ENCODE measurements at places on chromosomes 5 and 9. TPM values are rescaled to one million over a fixed set of nuclear protein-coding genes. Genes with fewer than 3 reads are reported as not detected.

DNA sequence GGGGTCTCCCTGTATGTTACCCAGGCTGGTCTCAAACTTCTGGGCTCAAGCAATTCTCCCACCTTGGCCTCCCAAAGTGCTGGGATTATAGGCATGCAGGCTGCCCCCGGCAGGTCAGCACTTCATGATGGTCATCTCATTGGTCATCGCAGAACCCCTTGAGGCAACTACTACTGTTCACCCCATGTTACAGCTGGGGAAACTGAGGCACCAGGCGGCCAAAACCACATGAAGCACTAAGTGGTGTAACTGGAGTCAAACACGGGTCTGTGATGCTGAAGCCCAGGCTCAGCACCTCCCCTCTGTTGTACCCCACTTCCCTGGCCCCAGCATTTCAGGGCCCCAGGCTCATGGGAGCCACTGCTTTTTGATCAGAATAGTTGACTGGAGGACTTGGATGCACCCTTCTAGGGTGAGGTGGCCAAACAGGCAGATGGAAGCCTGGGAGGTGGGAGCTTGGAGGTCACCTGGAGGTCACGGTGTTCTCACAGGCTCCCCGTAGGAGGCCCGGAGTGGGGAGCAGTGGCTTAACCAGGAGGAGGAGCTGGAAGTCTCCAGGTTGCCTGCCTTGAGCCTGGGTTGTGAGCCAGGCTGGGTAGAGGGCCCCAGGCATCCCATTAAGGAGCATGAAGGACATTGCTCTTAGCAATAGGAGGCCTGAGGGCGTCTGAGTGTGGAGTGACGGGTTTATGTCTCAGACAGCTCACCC, 57.3 kb upstream of the RPL26L1 start:
- H3K36me3 ChIP-seq = no peaks in the 10 kb centered on the region
- H3K4me1 ChIP-seq = peaks cover 37% of the 10 kb centered on the region
- DNase-seq = no peak
- no peaks in the 10 kb centered on the region for H3K27me3 ChIP-seq
- peak overlapping the region; percentile 75 for H3K27ac ChIP-seq
- H3K4me3 ChIP-seq = no peak overlapping the region

The CCL27 gene
- 1.1 TPM for total RNA-seq

- peak overlapping the region; percentile 58 for H3K27ac ChIP-seq
- H3K27me3 ChIP-seq = no peaks in the 10 kb centered on the region
- DNase-seq = no peak
These were observed 7.4 kb downstream of the NR2F1-AS1 start for GRCh38 chr5:93573354-93574351.

- H3K27ac ChIP-seq = peak overlapping the region; percentile 75
- H3K36me3 ChIP-seq = no peaks in the 10 kb centered on the region
- DNase-seq = peak; percentile 66
- no peak overlapping the region for H3K4me3 ChIP-seq
- H3K27me3 ChIP-seq = no peaks in the 10 kb centered on the region
These were observed 22.1 kb downstream of the GFPT2 start for GRCh38 chr5:180330810-180331646.

DNA sequence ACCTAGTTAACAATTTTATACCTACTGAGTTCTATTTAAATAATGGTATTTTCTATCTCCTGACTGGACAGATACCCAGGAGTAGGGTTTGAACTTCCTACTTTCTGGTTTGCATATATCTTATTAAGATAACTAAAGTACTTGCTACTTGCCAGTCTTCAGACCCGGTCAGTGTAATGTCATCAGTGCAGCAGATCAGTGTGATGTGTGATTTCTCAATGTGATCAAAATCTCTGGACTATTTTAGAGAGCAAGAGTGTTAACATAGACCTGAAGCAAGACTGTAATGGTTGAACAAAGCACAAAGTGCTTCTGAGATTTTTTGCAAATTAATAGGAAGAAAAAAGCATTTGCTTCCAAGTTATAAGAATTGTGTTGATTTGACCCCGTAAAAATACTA, 6.8 kb downstream of the TMEM38B start:
- H3K4me1 ChIP-seq = peaks cover 2% of the 10 kb centered on the region
- no peaks in the 10 kb centered on the region for H3K36me3 ChIP-seq
- H3K27ac ChIP-seq = no peak overlapping the region
- H3K27me3 ChIP-seq = no peaks in the 10 kb centered on the region

- no peak overlapping the region for H3K4me3 ChIP-seq
- no peaks in the 10 kb centered on the region for H3K27me3 ChIP-seq
- H3K36me3 ChIP-seq = no peaks in the 10 kb centered on the region
- no peak overlapping the region for H3K27ac ChIP-seq
These were observed 28.1 kb downstream of the PIK3R1 start for GRCh38 chr5:68243681-68244080.

The PLAC8L1 gene
- not detected for total RNA-seq

DNA sequence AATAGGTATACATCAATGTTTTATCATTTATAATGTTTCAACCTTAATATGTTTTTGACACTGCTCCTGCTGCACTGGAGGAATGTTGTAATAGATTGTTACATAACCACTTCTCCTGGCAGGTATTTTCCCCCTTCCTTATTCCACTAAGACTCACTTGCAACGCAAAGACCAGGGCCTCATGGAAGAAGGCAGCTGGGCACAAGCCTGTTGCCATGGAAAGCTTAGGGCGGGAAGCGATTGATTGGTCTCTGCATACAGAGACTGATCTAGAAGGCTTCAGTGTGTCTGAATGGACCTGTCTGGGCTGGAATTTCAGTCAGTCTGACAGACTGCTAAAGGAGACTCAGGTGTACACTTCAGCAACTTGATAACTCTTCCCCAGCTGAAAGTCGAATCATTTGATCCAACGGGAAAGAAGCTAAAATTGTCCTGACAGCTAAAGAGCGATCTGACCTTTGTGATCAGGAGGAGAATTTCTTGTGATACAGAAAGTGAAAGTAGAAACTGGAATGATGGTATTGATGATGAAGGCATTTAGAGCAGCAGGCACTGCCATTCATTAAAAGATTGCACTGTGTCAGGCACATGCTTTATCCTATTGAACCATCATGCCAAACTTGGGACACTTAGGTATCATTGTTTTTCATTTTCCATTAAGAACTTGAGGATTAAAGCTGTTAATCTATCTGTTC, 65.1 kb downstream of the GRIA1 start:
- H3K4me1 ChIP-seq = peaks cover 1% of the 10 kb centered on the region
- H3K36me3 ChIP-seq = no peaks in the 10 kb centered on the region
- DNase-seq = no peak
- no peaks in the 10 kb centered on the region for H3K27me3 ChIP-seq
- H3K4me3 ChIP-seq = no peak overlapping the region
- H3K27ac ChIP-seq = no peak overlapping the region

DNA sequence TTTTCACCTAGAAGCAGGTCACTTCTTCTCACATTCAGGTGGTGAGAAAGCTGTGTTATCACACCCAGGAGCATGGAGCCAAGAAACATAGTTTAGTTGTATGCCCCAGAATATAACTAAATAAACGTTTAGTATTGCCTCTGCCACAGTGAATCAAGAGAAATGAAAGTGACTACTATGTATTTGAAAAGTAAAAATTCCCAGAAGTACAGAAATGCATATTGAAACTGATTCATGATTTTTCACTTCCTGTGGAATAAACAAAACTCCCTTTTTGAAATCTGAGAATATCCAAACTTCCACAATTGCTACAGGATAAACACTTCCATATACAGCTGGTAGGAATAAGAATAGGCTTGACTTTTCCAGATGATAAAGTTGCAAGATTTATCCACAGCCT, 15.3 kb upstream of the NINJ1 start:
- DNase-seq = no peak
- H3K4me3 ChIP-seq = no peak overlapping the region
- no peaks in the 10 kb centered on the region for H3K36me3 ChIP-seq
- no peaks in the 10 kb centered on the region for H3K4me1 ChIP-seq

The UGT3A2 gene
- total RNA-seq = not detected

DNA sequence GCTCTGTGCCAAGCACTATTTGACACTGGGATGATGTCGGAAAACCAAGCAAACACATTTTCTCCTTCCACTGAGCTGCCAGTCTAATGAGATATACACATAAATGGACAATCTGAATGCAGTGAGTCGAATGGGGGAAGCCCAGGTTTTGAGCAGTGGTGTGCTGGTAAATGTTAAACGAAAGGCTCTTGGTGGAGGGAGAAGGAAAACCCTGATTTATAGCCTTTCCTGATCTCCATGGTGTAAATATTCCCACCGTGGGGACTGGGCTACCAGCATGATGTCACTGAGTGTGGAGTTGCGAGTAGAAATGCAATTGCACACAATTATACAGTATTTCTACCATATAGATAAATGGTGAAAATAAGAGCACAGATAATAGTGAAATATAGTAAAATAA, 5.0 kb upstream of the GSN start:
- no peaks in the 10 kb centered on the region for H3K36me3 ChIP-seq
- no peaks in the 10 kb centered on the region for H3K27me3 ChIP-seq
- no peak overlapping the region for H3K27ac ChIP-seq
- peaks cover 3% of the 10 kb centered on the region for H3K4me1 ChIP-seq
- H3K4me3 ChIP-seq = no peak overlapping the region
- no peak for DNase-seq

DNA sequence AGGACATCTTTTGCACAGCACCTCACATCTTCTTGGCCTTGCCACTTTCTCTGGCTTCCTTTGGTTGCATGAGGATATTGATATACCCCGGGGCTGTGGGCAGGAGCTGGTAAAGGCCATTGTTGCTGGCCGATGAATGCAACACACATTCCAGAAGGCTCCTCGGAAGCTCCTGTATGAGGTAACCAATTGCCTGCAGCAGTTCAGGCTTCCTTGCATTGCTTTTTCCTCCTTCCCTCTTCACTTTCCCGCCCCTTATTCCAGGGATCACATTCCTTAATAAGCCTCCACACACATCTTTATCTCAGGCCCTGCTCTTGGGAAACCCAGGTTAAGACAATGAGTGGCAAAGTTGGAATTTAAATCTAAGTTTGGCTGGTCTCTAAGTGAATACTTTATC, 505.4 kb upstream of the CLINT1 start:
- H3K36me3 ChIP-seq = no peaks in the 10 kb centered on the region
- no peak overlapping the region for H3K4me3 ChIP-seq
